ENCODE measurements at places on chromosomes 6 and 20.

GRCh38 chr20:63663332-63664066, 5.4 kb downstream of the RTEL1 start:
- DNase-seq, result no peak

- peak; percentile 46 for DNase-seq
Measured at GRCh38 chr6:79949233-79949632, 1.9 kb upstream of the ELOVL4 start.

DNA sequence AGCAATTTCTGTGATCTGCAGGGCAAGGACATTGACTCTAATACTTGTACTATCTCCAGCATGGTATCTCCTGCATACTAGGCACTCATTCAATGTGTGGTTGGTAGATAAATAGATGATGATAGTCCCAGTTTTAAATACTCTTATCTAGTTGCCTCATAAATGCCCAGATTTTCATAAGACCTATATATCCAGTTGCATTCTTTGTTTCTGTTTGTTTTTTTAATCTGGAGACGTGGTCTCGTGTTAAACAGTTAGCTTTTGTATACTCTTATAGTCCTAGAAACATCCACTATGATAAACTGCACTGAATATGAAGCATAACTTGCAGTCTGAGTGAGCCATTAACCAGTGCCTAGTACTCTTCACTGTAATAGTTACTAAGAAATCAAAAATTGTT, 35.5 kb upstream of the SUMO4 start:
- DNase-seq, result no peak

DNA sequence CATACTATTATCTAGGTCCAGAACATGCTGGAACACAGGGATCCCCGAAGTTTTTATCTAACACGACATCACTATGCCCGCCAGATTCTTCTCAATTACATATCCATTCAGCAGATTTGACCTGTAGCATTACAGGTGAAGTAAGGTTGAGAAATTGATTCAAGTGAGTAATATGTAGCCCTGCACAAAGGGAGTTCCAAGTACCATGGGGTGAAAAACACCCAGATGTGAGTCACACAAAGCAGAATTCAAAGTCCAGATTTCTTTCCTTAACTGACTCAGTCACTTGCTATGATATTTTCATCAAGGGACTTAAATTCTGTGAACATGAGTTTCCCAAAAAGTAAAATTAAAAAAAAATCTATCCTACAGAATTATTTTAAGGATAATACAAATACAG, 655.4 kb upstream of the PTCHD4 start:
- DNase-seq, result no peak

DNA sequence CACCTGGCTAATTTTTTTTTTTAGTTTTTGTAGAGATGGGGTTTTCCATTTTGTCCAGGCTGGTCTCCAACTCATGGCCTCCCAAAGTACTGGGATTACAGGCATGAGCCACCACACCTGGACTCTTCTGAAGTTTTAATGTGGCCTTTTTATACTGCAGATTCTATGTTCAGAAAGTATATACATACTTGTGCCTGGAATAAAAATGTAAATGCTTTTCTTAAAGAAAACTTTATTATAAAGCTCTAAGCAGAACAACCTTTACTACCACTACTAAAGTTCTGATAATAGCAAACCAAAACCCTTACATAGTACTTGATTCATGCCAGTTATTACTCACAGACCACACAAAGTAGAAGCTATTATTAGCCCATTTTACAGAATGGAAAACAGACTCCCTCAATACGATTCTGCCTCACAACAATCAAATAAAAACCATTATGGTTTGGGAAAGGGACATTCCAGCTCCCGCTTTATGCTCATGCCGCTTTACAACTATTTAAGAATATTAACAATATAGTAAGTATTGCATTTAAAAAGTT, 5.3 kb downstream of the PHIP start:
- DNase-seq, result no peak

- no peak for DNase-seq
Measured at GRCh38 chr20:7806831-7807230, 133.4 kb downstream of the HAO1 start.
